ENCODE measurements at places on chromosomes 13 and 19. TPM values are rescaled to one million over a fixed set of nuclear protein-coding genes. Genes with fewer than 3 reads are reported as not detected.

- H3K36me3 ChIP-seq = no peaks in the 10 kb centered on the region
- no peak overlapping the region for H3K27ac ChIP-seq
- H3K4me3 ChIP-seq = no peak overlapping the region
- no peaks in the 10 kb centered on the region for H3K4me1 ChIP-seq
Measured at GRCh38 chr13:81540777-81541176, 1199.9 kb upstream of the SPRY2 start.

DNA sequence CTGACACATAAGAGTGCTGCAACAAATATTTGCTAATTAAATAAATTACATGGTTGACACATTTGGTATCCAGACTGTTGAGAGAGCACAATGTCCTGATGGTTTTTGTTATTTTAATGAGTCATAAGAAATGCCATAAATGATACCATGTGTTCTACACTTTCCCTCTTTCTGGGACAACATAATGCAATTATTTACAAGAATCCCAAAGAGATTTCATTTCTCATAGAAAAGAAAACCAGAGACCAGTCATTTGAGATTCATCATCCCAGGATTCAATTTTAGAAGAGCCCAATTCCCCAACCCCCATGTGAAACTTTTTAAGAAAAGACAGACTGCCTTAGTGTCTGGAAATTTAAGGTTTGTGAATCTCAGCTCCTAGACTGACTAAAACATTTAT is 399.6 kb downstream of the DCT start:
- H3K4me1 ChIP-seq = no peaks in the 10 kb centered on the region
- H3K36me3 ChIP-seq = no peaks in the 10 kb centered on the region
- no peak for DNase-seq
- H3K27ac ChIP-seq = no peak overlapping the region
- no peaks in the 10 kb centered on the region for H3K27me3 ChIP-seq

CD22 gene
- 29.8 TPM for total RNA-seq

DNA sequence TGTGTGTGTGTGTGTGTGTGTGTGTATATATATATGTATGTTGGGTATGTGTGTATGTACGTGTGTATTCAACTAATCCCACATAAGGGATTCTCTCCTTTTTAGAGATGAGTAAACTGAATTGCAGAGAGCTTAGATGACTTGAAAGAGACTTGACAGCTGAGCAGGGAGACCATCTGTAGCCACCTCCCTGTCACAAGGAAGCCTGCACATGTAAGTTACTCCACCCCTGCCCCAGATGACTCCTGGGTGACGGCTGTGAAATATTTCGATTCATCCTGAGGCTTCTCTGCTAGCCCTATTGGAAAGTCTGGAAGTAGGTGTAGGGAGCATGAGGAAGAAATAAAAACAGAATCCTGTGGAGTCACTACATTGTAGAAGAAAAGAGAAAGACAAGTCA is 480.4 kb downstream of the FOXO1 start:
- H3K36me3 ChIP-seq = no peaks in the 10 kb centered on the region
- H3K27me3 ChIP-seq = no peaks in the 10 kb centered on the region
- no peak for DNase-seq
- H3K4me1 ChIP-seq = no peaks in the 10 kb centered on the region

TNFSF13B gene
- total RNA-seq = 4.4 TPM

ZNF714 gene
- total RNA-seq = 8.0 TPM

CCDC194 gene
- not detected for total RNA-seq

MBD3L3 gene
- total RNA-seq = not detected

GRCh38 chr19:16888629-16889365 is at the start of gene F2RL3:
F2RL3 (plus strand) TSS chr19:16888999; CDS start chr19:16889190, 191 bp downstream.
- no peaks in the 10 kb centered on the region for H3K36me3 ChIP-seq
- no peak within 1 kb of the TSS for H3K4me3 ChIP-seq
- no peak for DNase-seq

ZNF738 gene
- 14.0 TPM for total RNA-seq

- H3K27ac ChIP-seq = no peak overlapping the region
- H3K27me3 ChIP-seq = no peaks in the 10 kb centered on the region
- no peaks in the 10 kb centered on the region for H3K36me3 ChIP-seq
- no peak overlapping the region for H3K4me3 ChIP-seq
- DNase-seq = no peak
Measured at GRCh38 chr13:37966266-37966665, 96.7 kb upstream of the TRPC4 start.

ZNF836 gene
- 14.3 TPM for total RNA-seq

- DNase-seq = no peak
- H3K4me3 ChIP-seq = no peak overlapping the region
- H3K27me3 ChIP-seq = no peaks in the 10 kb centered on the region
- no peaks in the 10 kb centered on the region for H3K4me1 ChIP-seq
Measured at GRCh38 chr19:33414667-33415605, 41.4 kb downstream of the CEBPG start.

HSH2D gene
- 13.7 TPM for total RNA-seq

- H3K36me3 ChIP-seq = 0 out of 2 replicates have a peak, but pooled peaks cover 4% of the 10 kb centered on the region
- no peaks in the 10 kb centered on the region for H3K27me3 ChIP-seq
- no peak for DNase-seq
Measured at GRCh38 chr19:12665281-12665573, 1.3 kb downstream of the MAN2B1 start.

IGSF23 gene
- total RNA-seq = not detected
